ENCODE measurements at places on chromosomes 13 and 19. TPM values are rescaled to one million over a fixed set of nuclear protein-coding genes. Genes with fewer than 3 reads are reported as not detected.

The CLEC17A gene
- total RNA-seq: not detected

The TEX29 gene
- not detected for total RNA-seq

The CYP2A7 gene
- not detected for total RNA-seq

- H3K4me1 ChIP-seq: peaks cover 10% of the 10 kb centered on the region
- H3K4me3 ChIP-seq: no peak overlapping the region
- H3K27ac ChIP-seq: no peak overlapping the region
- no peaks in the 10 kb centered on the region for H3K27me3 ChIP-seq
These were observed 1.7 kb downstream of the ANO8 start for GRCh38 chr19:17332677-17333581.

DNA sequence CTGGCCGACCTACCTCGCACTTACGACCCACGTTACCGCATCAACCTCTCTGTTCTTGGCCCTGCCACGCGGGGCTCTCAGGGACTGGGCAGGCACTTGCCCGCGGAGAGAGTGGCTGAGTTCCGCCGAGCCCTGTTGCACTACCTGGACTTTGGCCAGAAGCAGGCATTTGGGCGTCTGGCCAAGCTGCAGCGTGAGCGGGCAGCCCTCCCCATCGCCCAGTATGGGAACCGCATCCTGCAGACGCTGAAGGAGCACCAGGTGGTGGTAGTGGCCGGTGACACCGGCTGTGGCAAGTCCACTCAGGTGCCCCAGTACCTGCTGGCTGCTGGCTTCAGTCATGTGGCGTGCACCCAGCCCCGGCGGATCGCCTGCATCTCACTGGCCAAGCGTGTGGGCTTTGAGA lies 4.2 kb downstream of the DHX34 start:
- DNase-seq: no peak
- H3K27ac ChIP-seq: no peak overlapping the region
- H3K4me3 ChIP-seq: no peak overlapping the region
- peaks cover 24% of the 10 kb centered on the region for H3K36me3 ChIP-seq
- no peaks in the 10 kb centered on the region for H3K27me3 ChIP-seq

GRCh38 chr13:35841060-35841521 lies 290.1 kb downstream of the DCLK1 start:
- H3K4me1 ChIP-seq: no peaks in the 10 kb centered on the region
- no peaks in the 10 kb centered on the region for H3K27me3 ChIP-seq
- DNase-seq: no peak
- H3K4me3 ChIP-seq: no peak overlapping the region
- H3K36me3 ChIP-seq: no peaks in the 10 kb centered on the region

DNA sequence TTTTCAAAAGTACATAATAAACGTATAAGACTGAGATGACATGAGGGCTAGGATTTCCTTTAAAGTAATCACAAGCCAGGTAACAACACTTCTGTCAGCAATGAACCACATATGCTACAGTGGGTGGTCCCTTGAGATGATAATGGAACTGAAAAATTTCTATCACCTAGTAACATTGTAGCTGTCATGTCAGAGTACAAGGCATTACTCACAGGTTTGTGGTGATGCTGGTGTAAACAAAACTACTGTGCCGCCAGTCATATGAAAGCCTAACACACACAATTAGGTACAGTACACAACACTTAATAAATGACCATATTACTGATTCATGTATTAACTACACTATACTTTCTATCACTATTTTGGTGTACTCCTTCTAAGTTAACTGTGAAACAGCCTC lies 36.8 kb downstream of the MIPEP start:
- no peak for DNase-seq
- no peaks in the 10 kb centered on the region for H3K27me3 ChIP-seq
- H3K4me3 ChIP-seq: no peak overlapping the region
- H3K27ac ChIP-seq: no peak overlapping the region

- H3K4me1 ChIP-seq: no peaks in the 10 kb centered on the region
- H3K27me3 ChIP-seq: no peaks in the 10 kb centered on the region
These were observed 689.3 kb downstream of the UQCRFS1 start for GRCh38 chr19:28523619-28524018.

DNA sequence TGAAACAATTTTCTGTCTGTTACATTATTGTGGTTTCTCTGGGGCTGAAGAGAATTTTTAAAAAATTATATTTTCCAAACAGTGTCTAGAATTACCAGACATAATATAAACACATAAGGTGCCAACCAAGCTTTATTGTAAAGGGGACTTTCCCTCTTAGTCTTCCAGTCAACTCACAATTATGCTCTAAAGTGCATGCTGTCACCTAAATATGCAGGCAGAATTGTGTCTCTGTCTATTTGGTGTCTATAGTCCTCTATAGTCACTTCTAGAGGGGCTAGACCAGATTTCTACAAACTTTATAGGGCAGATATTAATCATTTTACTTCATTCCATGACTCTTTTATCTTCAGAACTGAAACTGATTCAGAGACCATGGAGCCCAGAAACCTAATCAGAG lies 12.8 kb downstream of the ZNF254 start:
- no peak overlapping the region for H3K27ac ChIP-seq
- no peak overlapping the region for H3K4me3 ChIP-seq
- no peaks in the 10 kb centered on the region for H3K4me1 ChIP-seq
- H3K27me3 ChIP-seq: no peaks in the 10 kb centered on the region
- no peak for DNase-seq

- H3K4me3 ChIP-seq: no peak overlapping the region
- H3K36me3 ChIP-seq: no peaks in the 10 kb centered on the region
- no peaks in the 10 kb centered on the region for H3K4me1 ChIP-seq
- no peak overlapping the region for H3K27ac ChIP-seq
These were observed 106.4 kb downstream of the INSR start for GRCh38 chr19:7187605-7188339.

DNA sequence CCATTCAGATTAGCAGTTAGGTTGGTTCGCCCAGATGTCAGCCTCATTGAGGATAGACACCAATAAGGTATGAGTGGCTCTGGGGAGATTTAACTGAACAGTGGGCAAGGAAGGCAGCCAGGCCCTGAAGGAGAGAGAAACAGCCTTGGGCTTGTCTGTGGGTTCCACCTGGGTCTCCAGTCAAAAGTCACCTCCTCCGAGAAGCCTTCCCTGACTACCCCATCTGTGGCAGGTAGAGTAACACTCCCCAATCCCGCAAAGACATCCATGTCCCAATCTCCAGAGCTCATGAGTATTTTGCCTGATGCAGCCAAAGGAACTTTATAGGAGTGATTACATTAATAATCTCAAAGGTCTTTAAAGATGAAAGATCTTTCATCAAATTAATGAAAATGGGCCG lies 8.0 kb upstream of the YJU2 start:
- H3K27me3 ChIP-seq: no peaks in the 10 kb centered on the region
- no peak overlapping the region for H3K27ac ChIP-seq
- no peak for DNase-seq
- H3K4me1 ChIP-seq: no peaks in the 10 kb centered on the region
- H3K36me3 ChIP-seq: no peaks in the 10 kb centered on the region
- H3K4me3 ChIP-seq: no peak overlapping the region

DNA sequence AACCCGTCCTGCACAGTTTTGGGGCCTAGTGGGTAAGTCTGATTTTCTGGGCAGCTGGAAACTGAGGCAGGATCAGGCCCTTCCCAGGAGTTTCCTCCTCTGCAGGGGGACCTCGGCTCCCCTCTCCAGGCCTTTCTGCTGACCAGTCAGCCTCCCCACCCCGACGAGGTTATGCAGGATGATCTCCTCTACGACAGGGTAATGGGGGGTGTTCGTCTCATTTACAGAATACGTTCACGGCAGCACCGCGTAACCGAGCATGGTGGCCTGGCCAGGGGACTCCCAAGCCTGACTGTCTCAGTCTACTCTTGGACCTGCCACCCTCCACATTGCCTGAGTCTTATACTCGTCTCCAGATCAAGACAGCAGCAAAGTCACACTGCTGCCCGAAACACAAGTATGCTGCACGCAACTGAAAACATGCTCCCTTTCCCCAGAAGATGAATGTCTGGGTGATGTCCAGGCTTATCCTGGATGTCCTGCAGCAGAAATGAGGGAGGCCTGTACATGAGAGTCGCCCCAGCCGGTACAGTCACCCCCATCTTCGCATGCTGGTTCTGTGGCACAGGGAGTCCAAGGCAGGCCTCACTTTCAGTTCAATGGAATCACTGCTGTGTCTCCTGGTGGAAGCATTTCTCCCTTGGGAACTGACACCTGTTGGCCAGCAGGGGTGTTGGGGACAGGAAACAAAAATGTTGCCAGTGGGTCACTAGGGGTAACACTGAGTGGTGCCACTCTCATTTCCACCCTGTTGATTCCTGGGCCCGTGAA lies 120.8 kb downstream of the SOX1 start:
- no peak for DNase-seq
- H3K4me3 ChIP-seq: no peak overlapping the region
- H3K36me3 ChIP-seq: no peaks in the 10 kb centered on the region

GRCh38 chr19:5074830-5075394 lies 106.0 kb downstream of the KDM4B start:
- H3K36me3 ChIP-seq: peaks cover 3% of the 10 kb centered on the region
- DNase-seq: no peak
- no peak overlapping the region for H3K4me3 ChIP-seq
- H3K4me1 ChIP-seq: no peaks in the 10 kb centered on the region
- H3K27me3 ChIP-seq: no peaks in the 10 kb centered on the region

DNA sequence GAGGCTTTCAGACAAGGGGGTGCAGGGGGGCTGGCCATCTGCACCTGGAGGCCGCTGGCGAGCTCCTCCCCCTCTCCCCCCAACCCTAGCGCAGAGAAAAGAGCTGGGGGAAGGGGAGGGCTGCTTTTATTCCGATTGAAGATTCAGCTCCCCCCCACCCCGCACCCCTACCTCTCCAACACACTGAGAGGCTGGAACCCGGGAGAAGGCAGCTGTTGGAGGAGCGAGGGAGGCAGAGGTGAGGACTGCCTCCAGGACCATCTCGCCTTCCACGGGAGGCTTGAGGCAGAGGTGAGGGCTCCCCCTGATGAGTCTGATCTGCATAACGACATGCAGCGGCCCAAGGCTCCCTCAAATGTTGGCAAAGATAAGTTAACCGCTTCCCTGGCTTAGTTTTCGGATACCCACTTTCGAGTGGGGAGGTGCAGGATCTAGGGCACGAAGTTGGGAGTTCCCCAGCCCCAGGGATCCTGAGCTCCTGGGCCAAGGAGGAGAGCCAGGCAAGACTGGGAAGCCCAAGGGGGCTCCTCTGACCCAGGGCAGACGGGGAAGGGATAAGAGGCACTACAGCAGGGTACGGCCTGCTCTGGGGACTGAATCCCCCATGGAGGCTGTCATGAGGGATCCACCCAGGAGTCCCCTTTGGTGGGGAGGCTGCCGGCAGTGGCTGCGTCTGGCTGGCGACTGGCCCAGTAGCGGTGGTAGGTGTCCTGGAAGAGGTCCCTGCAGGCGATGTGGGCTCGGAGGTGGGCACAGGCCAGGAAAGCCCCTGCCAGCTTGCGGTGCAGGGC lies 1.2 kb upstream of the NUMBL start:
- peak overlapping the region; percentile 84 for H3K27ac ChIP-seq
- H3K27me3 ChIP-seq: no peaks in the 10 kb centered on the region
- H3K4me1 ChIP-seq: peaks cover 24% of the 10 kb centered on the region
- no peaks in the 10 kb centered on the region for H3K36me3 ChIP-seq
- peak overlapping the region; percentile 70 for H3K4me3 ChIP-seq

GRCh38 chr13:40494946-40495620 lies 171.4 kb downstream of the FOXO1 start:
- no peaks in the 10 kb centered on the region for H3K36me3 ChIP-seq
- DNase-seq: peak; percentile 32

GRCh38 chr13:95620030-95620824 lies 24.3 kb downstream of the DZIP1 start:
- no peak for DNase-seq
- H3K27me3 ChIP-seq: no peaks in the 10 kb centered on the region
- no peak overlapping the region for H3K4me3 ChIP-seq

- H3K4me3 ChIP-seq: no peak overlapping the region
- DNase-seq: no peak
- no peaks in the 10 kb centered on the region for H3K36me3 ChIP-seq
- no peaks in the 10 kb centered on the region for H3K27me3 ChIP-seq
These were observed 662.0 kb upstream of the KLF12 start for GRCh38 chr13:74796157-74796556.

GRCh38 chr13:76516013-76516412 lies 370.2 kb downstream of the KCTD12 start:
- no peaks in the 10 kb centered on the region for H3K36me3 ChIP-seq
- 0 out of 2 replicates have a peak, but pooled peaks cover 5% of the 10 kb centered on the region for H3K27me3 ChIP-seq
- H3K4me3 ChIP-seq: no peak overlapping the region
- H3K4me1 ChIP-seq: peaks cover 18% of the 10 kb centered on the region
- peak; percentile 61 for DNase-seq
- peak overlapping the region; percentile 39 for H3K27ac ChIP-seq

DNA sequence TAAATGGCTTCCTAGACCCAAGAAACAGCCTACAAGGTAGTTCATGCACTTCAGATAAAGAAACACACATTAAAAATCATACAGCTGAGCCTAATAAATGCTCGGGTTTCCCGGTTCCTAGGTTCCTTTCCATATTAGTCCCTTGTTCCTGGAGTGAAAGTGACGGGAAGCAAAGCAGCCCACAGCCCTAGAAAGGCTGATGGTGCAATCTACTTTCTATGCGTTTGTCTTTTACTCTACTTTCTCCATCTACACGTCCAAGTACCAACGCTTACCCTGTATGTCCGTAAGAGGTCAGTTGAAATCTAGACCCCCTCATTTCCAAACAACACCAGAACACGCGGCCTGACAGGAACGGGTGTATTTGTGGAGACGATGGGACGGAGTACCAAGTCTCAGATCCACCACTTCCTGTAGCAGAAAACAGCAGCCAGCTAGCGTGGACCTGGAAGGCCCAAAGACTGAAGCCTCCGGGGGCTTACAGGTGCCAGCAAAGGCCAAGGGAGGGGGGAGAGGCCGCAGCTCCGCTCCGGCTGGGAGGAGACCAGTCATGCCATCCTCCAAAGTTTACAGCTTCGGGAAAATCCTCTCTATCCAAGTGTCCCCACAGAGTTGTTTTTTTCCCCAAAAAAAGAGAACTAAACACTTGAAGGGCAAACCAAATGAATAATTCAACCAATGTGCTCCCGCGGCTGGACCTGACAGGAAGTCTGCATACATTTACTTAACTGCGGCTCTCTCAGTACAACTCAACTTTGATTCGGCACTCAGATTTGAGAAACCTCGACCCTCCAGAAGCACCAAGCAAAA lies 34.1 kb downstream of the STK24 start:
- H3K27me3 ChIP-seq: no peaks in the 10 kb centered on the region
- DNase-seq: no peak
- H3K4me1 ChIP-seq: no peaks in the 10 kb centered on the region
- no peak overlapping the region for H3K4me3 ChIP-seq
- no peak overlapping the region for H3K27ac ChIP-seq

- no peaks in the 10 kb centered on the region for H3K4me1 ChIP-seq
- H3K27me3 ChIP-seq: no peaks in the 10 kb centered on the region
- no peaks in the 10 kb centered on the region for H3K36me3 ChIP-seq
- no peak overlapping the region for H3K27ac ChIP-seq
- H3K4me3 ChIP-seq: no peak overlapping the region
These were observed 42.4 kb downstream of the UQCRFS1 start for GRCh38 chr19:29170554-29170953.

GRCh38 chr19:54325194-54325621 lies 12.2 kb upstream of the LILRA5 start:
- H3K27ac ChIP-seq: no peak overlapping the region
- DNase-seq: peak; percentile 71
- no peak overlapping the region for H3K4me3 ChIP-seq
- H3K4me1 ChIP-seq: no peaks in the 10 kb centered on the region
- H3K36me3 ChIP-seq: no peaks in the 10 kb centered on the region
